ENCODE measurements at places on chromosomes 11 and 22. TPM values are rescaled to one million over a fixed set of nuclear protein-coding genes. Genes with fewer than 3 reads are reported as not detected.

GRCh38 chr22:47111626-47112581 is 349.5 kb downstream of the TBC1D22A start:
- no peak for DNase-seq

DNA sequence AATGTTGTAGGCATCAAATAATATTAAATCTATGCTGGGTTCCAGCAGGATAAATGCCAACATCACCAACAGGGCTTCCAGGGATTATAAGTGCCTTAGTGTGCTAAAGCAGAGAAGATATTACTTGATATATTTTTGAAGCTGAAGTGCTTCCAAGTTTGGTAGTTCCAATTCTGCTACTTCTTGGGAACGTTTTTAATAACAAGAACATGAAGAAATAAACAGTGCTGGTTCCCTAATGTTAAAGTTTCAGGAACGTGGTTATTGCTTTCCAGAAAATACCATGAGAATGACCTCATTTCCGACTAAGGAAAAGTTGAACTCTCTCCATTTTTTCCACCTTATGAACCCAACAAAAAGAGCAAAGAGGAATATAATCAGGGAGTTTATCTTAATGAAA is 4.6 kb upstream of the RNF185 start:
- DNase-seq: no peak

DNA sequence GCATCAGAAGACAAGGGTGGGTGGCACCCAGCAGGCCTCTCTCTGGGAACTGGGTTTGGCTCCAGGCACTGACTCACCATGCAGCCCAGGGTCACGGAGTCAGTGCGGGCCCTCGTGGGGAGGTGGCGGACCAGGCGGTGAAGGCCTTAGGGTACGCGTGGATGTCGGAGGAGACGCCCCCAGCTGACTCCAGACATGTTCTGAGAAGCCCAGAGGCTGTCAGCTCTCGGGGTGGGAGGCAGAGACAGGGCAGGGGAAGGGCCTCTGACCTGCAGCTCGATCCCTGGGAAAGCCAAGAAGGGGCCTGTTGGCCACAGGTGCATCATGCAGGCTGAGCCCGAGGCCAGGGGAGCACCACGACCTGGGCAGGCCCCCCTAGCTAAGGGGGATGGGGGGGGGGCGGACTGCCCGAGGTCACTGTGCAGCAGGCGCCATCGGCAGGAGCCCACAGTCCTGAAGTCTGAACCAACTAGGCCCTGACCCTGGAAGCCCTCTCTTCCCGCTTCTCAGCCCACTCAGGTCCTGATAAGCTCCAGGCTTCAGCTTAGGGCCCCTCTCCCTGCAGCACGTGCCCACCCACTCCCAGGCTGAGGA is 18.0 kb downstream of the MOB2 start:
- no peak for DNase-seq

GRCh38 chr11:65204646-65205601 is 23.2 kb downstream of the CAPN1 start:
- no peak for DNase-seq

The ANKRD49 gene
- total RNA-seq: 10.1 TPM

GRCh38 chr22:17140826-17141766 is 18.0 kb downstream of the HDHD5 start:
- no peak for DNase-seq

The KCNK4 gene
- not detected for total RNA-seq

DNA sequence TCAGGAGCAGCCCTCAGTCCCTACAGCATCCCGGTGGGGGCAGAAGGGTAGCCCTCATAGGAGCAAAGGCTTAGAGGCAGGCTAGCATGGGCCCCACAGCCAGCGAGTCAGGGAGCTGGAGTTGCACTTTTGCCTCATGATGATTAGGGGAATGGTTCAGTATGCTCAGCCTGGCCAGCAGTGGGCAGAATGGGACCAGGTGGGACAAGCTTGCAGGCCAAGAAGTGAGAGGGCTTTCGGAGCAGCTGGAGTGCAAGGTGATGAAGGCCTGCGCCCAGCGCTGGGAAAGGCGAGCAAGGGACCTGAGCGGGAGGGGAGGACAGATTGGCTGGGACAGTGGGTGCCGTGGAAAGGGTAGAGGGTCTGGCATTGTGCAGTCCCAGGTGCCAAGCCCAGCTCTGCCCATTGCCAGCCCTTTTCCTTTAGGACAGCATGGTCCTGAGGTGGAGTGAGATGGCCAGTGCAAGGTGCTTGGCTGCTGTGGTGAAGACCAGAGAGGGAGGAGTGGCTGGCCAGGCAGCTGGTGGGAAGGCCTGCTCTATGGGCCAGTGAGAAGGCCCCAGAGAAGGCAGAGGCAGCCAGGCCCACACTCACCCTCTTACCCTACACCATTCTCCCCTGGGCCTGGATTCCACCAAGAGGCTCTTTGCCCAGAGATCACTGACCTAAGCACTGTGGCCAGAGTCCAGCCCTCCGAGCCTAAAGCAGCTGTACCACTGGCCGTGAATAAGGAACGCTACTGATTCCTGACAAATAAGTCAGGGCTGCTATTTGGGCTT is 47.9 kb upstream of the SUSD2 start:
- no peak for DNase-seq

DNA sequence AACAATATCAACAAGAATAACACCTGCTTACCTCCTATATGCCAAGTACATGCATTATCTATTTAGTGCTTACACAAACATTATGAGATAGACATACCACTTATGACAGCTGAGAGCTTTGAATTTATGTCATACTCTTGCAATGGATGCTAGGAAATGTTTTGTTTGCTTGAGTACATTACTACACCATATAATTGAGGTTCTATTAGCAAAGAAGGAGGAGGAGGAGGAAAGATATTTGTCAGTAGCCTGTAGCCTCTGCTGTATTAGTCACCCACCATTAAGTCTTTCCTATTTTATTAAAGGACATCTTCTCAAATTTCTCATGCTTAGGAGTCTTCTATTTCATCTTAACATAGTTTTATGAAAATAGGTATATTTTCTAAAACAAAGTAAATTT is 6.4 kb downstream of the ANO5 start:
- no peak for DNase-seq

DNA sequence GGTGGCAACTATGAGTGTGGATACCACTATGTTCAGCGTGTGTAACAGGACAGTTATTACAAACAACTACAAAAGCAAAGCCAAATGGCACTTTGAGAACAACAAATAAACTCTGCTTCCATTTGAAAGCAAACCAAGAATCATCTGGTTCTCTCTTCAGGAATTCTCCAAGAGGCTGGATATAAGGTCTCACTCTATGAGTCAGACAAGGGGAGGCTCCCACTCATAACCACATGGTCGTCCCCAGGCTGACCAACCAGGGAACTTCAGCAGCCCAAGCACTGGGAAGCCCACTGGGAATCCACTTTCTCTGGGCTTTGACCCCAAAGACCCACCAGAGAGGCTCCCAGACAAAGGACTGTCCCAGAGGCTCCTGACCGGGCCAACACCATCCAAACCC is 35.3 kb downstream of the DGCR2 start:
- DNase-seq: no peak

DNA sequence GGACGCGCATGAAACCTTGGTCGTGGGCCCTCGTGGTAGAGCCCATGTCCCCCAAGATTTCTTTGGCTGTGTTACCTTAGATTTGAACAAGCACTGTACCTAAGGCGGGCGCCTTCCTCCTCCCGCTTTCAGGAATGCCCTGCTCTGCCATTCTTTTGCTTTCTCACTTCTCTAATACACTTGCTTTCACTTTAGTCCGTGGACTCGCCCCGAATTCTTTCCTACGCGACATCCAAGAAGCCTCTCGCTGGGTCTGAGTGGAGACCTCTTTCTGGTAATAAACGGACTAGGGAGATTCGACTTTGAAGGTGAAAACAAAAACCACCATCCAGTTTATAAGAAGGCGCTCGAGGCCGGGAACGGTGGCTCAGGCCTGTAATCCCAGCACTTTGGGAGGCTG is 1.2 kb upstream of the NUP50 start:
- DNase-seq: no peak

GRCh38 chr11:86930957-86931547 is 24.1 kb downstream of the FZD4 start:
- DNase-seq: no peak

The SYT8 gene
- total RNA-seq: not detected

The TRIM66 gene
- 7.8 TPM for total RNA-seq

GRCh38 chr22:26226538-26227297 is 57.5 kb downstream of the SEZ6L start:
- DNase-seq: no peak

The PCSK7 gene
- 68.1 TPM for total RNA-seq

DNA sequence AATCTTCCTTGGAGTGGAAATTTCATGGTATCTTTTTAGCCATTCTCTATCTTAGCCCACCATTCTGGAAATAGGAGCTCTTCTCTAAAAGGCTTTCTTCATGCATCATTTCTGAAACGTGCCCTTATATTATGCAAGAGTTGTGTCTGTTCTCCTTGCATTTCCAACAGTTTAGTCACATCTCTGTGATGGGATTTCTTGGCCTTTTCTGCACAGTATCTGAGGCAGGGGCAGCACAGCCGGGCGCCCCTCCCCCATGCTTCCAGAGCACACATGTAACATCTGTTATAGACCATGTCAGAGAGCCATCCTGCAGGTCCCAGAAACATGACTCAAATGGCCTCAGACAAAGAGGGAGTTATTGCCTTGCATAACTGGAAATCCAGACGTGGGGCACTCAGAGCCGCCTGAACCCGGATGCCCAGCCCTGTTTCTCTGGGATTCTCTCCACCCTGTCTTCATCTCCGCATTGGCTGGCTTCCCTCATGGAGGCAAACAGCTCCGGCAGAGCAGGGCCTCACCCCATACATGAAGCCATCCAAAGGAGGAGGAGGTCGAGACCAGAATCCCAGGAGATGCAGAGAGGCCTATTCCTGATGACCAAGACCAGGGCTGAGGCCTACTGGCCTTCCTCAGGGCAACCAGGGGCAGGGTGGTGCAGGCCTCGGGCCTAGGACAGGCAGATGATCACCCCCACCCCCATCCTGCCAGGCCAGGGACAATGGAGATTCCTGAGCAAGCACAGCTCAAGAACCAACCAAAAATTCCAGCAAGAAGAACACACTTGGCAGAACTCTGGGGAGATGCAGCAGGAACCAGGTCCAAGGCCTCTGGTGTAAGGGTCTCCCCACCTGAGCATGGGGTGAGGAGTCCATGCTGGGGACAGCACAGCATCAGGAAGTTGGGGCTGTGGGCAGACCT is 61.3 kb downstream of the IGLL5 start:
- DNase-seq: peak; percentile 72

GRCh38 chr11:87035976-87036583 is 1.7 kb upstream of the TMEM135 start:
- DNase-seq: no peak

GRCh38 chr22:37229805-37230672 is 14.0 kb downstream of the RAC2 start:
- DNase-seq: no peak

DNA sequence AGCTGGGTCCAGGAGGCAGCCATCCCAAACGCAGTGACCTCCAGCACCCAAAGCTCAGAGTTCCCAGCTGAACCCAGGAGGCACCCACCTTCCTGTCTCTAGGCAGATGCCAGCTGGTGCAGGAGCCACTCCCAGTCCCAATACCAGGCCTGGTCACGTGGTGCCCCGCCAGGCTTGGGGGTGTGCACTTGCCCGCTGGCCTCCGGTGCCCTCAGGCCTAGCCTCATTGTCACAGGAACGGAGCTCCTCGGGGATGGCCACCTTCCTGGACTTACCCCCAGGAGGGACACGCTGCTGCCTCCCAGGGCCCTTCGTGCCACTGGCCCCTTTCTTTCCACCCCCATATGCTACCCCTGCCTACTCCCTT is 4.6 kb downstream of the BID start:
- DNase-seq: no peak

The C11orf24 gene
- total RNA-seq: 50.9 TPM

The THRSP gene
- 9.2 TPM for total RNA-seq

The CD6 gene
- total RNA-seq: 0.87 TPM

DNA sequence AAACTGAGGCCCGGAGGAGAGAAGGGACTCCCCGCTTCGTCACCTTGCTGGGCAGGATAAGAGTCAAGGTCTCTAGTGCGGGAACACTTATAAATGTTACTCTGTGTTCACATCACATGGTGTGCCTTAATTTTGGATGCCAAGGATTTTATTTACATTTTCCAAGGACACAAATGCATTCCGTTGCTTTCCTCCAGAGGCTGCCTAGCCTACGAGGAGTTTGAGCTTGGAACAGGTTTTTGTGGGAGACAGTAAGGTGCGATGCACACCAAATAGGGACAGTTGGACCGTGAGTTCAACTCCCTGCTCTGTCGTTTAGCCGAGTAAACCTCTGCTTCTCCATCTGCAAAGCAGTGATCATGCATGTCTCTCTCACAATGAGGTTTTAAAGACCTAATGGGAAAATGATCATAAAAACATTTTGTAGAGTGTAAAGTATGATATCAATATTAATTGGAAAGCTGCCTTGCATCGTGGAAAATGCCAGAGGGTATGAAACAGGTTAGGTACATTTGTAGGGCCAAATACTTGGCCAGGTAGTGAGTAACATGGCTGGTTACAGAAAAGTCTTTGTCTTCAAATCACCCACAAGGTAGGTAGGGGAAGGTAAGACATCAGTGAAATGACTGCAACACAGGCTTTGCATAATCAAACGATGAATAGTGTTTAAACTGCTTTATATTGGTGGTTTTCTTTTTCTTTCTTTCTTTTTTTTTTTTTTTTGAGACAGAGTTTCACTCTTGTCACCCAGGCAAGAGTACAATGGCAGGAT is 61.8 kb downstream of the ST3GAL4 start:
- no peak for DNase-seq

The PRSS23 gene
- total RNA-seq: 66.5 TPM

DNA sequence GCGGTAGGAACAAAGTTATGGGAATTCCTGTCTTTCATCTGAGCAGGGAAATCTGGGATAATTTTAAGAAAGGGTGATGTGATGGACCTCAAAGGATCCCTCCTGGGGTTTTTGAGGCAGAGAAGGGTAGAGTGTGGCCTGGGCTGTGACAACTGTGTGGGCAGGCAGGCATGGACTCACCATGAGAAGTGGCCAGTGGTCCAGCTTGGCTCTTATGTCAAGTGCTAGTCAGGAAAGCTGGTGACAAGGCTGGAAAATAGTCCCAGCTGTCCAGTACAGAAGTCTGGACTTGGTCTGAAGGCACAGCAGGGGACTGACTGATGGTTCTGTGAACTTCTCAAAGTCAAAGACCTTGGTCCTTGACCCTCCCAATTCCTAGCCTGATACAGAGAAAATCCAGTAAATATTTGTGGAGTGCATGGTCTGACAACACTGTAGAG is 1.7 kb downstream of the PPFIBP2 start:
- DNase-seq: no peak

- DNase-seq: no peak
These were observed 20.9 kb upstream of the DGCR8 start for GRCh38 chr22:20058989-20059770.

DNA sequence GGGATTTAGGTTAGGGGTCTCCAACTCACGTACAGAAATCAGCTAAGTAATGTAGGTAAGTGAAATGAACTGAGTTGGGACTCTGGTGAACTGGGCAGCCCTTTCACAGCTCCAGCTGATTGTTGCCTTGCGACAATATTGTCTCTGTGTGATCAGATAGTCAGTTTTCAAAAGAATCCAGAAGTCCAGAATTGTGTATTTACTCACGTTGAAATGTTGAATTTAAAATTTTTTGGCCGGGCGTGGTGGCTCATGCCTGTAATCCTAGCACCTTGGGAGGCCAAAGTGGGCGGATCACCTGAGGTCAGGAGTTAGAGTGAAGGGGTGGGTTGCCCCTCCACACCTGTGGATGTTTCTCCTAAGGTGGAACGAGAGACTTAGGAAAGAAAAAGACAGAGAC is 18.8 kb upstream of the WDR74 start:
- DNase-seq: no peak

Data from mesenteric fat pad (tissue), 1 donor.